ENCODE measurements at places on chromosomes 12 and 14.

DNA sequence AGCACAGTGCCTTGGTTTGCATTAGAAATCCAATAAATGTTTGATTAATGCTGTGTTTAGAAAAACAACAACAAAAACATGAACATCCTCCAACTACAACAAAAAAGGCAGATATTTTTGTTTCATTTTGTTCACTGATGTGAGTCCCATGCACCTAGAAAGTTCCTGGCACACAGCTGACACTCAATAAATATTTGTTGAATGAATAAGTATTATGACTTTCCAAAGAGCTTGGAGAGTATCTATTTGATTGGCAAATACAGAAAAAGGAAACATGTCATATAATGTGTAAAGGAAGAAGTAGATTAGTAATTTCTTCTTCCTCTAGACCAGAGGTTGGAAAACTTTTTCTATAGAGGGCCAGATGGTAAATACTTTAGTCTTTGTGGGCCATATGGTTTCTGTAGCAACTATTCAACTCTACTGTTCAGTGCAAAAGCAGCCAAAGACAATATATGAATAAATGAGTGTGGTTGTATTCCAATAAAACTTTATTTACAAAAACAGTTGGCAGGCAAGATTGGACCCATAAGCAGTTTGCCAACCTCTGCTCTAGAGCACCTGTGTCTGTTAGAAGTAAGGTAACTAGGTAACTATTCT is 312.3 kb upstream of the DIO2 start:
- DNase-seq, result no peak

DNA sequence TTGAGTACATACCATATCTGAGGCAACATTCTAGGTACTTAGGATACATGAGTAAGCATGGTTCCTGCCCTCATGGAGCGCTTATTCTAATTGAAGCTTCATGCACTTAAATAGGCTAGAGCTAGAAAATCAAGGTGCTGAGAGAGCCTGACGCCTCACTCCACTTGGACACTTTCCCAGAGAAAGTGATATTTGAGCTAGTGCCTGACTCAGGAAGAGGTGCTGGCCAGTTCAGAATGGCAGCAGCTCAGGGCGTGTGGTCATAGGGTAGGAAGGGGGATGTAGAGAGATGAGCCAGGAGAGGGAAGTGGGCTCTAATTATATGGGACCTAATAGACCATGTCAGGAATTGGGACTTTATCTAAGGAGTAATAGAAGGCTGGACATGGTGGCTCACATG is 33.3 kb downstream of the TULP3 start:
- DNase-seq, result no peak

GRCh38 chr14:38737686-38738407 is 365.2 kb downstream of the SEC23A start:
- no peak for DNase-seq

- DNase-seq, result no peak
These were observed 29.7 kb downstream of the BDKRB1 start for GRCh38 chr14:96285667-96286066.

GRCh38 chr14:74841230-74842207 is 34.4 kb downstream of the PROX2 start:
- no peak for DNase-seq

DNA sequence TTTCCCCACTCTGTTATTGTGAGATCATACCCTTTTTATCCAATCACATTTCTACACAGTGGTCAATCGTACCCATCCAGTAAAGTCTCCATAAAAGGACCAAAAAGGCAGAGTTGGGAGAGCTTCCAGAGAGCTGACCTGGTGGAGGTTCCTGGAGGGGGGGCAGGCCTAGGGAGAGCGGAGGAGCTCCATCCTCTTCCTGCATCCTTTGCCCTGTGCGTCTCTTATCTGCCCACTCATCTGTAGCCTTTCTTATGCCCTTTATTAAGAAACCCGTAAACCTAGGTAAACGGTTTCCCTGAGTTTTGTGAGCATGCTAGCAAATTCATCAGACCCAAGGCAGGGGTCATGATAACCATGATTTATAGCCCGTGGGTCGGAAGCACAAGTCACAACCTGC is 26.2 kb downstream of the EVL start:
- DNase-seq, result no peak

GRCh38 chr12:3662521-3662921 is 90.4 kb downstream of the CRACR2A start:
- no peak for DNase-seq

DNA sequence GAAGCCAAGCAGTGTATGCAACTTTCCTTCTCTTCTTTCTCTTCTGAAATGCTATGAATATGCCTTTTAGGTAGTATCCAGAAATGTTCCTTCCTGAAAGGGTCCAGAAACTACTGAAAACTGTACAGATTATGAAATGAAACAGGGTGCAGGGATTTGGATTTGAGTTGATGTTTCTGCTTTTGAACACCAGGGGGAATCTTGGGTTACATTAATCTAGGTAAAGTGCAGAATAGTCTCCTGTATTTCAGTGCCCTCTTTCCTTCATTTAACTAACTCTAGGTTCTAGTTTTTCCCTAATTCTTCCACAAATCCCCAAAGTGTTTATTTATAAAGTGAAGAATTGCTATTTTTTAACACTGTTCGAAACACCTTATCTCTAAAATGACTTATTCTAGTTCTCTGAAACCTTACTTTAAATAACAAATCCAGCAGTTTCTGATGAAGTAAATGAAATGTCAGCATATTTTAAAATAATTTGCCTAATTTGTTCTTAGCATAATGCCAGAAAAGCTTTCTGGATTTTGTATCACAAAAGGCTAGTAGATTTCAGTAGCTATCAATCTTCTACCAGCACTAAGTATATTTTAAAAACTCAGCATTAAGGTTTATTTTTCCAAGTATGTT is 111.9 kb downstream of the LRRK2 start:
- DNase-seq, result no peak

GRCh38 chr14:38420048-38420447 is 164.2 kb upstream of the CLEC14A start:
- no peak for DNase-seq

- DNase-seq, result no peak
These were observed 2.0 kb upstream of the ALX1 start for GRCh38 chr12:85277900-85278597.

DNA sequence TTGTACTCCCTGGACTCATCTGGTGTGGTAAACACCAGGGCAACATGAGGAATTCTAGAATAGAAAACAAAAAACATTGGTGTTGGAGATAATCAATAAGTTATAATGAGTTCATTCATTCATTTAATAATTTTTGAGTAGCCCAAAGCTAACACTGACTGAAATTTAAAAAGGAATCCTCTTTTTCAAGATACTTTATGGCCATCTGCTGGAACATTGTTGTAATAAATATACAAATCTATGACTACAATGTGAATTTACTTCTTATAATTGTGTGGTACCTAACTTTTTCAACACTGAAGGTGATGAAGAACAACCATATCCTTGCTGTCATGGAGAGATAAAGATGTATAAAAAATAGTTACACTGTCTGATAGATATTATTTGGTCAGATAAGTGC is 687.3 kb upstream of the MIS18BP1 start:
- no peak for DNase-seq

GRCh38 chr12:789852-790563 is 37.6 kb downstream of the WNK1 start:
- DNase-seq, result no peak

DNA sequence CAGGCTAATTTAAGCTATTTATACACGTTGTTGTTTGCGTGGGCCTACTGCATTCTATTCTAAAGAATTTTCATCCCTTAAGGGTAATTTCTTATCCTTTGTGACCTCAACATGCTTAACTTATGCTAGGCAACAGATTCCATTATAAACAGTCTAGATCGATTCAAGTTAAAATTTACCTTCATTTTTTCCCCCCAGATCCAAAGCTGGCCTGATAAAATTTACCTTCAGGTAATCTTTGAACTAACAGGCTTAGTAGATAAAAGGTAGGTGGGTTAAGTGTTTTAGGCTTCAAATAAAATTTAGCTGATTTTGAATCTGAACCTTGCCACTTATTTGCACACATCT is 389 bp upstream of the CCNB1IP1 start:
- no peak for DNase-seq

DNA sequence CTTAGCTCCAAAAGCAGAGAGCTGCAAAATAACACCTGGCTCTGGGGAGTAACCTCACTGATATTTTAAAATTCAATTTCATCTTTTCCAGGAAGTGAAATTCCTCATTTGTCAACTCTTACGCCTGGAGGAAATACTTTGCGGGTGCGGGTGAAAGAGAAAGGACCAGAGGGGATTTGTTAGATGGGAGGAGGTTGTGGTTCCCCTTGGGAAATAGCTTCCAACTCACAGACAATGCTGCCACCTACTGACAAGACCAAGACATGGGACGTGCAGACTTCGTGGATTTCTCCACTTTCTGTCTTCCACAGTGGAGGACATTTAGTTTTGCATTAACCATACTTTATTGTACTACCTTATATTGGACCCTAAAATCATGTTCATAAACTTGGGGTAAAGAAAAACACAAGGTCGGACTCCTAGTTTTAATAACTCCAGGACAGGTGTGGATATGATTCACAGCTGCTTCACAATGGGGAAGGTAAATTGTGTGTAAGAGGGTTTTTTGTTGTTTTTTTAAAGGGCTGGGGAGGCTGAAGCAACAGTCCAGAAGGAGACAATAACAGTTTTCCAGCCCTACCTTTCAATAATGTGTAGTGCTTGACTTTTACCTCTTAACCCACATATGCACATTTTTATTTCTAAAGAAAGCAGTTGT is 10.8 kb downstream of the FBXL14 start:
- no peak for DNase-seq

GRCh38 chr12:92208613-92209121 is 63.0 kb upstream of the BTG1 start:
- DNase-seq, result no peak

DNA sequence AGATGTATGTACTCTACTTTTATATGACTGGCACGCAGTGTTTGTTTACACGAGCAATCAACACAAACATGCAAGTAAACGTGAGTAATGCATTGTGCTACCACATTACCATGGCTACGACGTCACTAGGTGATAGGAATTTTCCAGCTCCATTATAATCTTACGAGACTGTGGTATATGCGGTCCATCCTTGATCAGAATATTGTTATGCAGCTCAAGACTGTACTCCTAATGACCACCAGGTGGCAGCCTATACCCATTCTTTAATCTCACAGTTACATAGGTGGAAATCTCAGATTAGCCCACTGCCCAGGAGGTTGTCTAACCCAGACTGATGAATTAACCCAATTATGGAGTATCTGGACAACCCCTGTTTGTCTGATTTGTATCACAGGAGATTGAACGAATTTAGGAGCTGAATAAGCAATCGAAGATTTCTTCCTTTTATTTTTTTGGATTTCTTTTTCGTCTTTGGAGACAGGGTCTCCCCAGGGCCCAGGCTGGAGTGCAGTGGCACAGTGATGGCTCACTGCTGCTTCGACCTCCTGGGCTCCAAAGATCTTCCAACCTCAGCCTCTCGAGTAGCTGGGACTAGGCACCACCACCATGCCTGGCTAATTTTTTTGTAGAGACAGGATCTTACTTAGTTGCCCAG is 8.7 kb upstream of the TESPA1 start:
- DNase-seq, result no peak

DNA sequence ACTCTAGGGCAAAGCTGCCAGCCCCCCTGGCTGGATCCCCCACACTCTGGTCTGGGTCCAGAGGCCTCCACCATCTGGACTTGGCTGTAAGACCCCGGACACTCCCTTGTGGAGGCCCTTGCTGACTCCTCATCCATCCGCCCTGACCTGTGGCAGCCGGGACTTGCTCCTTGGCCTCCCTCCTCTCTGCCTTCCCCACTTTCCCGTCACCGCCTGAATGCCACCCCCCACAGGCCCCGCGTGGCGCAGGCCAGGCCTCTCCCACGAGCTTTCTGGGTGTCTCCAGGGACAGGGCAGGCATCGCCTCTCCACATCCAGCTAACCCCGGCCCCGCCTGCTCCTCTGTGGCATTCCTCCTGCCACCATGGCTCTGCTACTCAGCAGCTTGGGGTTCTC is 14.1 kb downstream of the JAG2 start:
- no peak for DNase-seq

DNA sequence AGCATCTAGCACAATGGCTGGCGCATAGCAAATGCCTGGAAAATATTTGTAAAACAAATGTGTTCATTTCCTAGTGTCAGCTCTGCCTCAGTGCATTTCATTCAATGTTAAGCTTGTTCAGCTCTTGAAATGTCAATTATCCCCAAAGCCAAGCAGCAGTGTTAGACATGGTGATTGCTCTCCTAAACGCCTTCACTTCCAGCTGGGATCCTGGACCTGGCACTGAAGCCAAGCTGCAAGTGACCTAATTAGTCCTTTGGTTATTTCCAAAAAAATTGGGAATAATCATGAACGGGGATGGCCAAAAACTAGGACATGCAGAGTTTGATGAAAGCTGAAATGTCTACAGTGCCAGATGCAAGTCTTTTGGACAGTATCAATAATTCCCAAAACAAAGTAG is 54.9 kb upstream of the MDGA2 start:
- DNase-seq, result no peak

GRCh38 chr12:80412343-80412953 is 31.6 kb upstream of the PTPRQ start:
- no peak for DNase-seq

DNA sequence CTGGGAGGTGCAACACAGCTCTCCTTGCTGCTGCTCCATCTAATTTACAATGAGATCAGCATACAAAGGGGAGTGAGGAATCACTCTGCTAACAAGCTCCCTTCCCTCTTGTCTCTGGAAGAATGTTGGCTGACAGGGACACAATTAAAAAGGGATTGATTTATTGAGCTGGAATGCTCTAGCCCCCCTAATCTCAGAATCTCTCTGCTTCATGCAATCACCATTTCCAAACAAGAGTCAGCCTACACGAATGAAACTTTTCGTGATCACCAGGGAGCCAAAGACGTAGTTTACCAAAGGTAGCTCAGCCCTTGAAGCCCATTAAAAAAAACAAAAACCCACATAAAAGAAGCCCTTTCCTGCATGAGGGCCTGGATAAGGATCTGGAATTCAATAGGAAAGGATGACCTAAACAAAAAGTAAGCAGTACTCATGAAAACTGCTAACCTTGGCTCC is 223.8 kb downstream of the C12orf75 start:
- no peak for DNase-seq

DNA sequence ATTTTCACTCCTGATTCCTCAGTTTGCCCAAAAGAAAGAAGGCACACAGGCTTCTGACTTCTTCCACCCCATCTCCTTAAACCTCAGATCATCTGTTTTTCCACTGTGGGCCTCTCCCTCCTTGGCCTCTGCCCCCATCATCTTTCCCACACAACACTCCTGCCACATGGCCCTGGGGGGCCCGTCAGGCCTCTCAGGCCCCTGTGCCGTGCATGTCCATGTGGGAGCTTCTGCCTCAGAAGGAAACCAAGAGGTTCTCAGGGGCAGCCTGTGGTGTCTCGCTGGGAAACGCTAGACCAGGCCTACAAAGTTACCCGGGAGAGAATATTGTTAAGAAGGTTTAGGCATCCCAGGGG is 8.0 kb downstream of the KLHL33 start:
- no peak for DNase-seq
